ENCODE measurements at places on chromosomes 3 and 15. TPM values are rescaled to one million over a fixed set of nuclear protein-coding genes. Genes with fewer than 3 reads are reported as not detected.

- peak; percentile 35 for DNase-seq
These were observed 74.7 kb downstream of the PPARG start for GRCh38 chr3:12363397-12364195.

DNA sequence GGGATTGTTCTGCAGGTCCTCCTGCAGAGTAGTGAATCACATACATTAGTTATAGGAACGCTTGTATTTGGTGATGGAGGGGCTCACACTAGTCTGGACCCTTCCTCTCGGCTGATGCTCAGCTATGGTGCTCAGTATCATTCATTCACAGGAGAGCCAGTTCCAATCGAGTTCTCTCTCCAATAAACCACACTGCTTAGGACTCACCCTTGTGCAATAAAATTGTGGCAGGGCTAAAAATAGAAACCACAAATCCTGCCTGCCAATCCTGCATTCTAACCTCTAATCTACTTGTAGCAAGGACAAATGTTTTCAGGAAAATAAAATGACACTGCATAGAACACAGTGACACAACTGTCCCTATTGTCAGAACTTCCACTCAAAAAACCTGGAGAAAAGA, 138.4 kb upstream of the TBL1XR1 start:
- peak; percentile 66 for DNase-seq

Gene POPDC2
- 214 TPM for total RNA-seq

DNA sequence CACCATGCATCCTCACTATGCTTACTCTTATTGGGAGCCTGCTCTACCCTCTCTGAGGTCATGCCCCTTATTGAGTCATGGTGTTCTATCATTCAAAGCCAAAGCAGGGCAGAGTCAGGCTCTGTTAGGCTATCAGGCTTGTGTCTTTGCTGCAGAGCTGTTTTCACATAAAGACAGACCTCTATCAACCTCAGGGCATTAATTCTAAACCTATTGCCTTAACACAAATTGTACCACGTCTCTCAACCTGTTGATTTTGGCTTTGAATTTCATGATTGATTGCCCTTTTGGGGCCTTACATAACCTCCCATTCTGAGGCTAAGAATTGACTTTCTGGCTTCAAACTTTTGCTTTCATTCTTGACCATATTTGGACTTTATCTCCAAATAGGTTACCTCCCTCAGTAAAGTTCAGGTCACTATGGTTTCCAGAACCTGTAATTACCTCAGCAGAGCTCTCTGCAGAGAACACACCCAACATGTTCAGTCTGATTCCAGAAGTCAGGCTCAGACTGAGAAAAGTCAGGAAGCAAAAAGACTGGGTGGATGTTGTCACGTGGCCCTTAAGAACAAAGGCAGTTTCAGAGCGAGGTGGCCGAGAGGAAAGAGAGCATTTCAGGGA, 221.4 kb upstream of the NANOGP8 start:
- DNase-seq: peak; percentile 35

Gene SLCO3A1
- total RNA-seq: 35.5 TPM

Gene ATP8B4
- total RNA-seq: not detected

Measured in cardiac muscle cell (in vitro differentiated cells and primary cell).